Activated CD8-positive, alpha-beta T cell treated with anti-CD3 and anti-CD28 coated beads for 36 hours (primary cell): ENCODE measurements at places on chromosomes 16 and 17. TPM values are rescaled to one million over a fixed set of nuclear protein-coding genes. Genes with fewer than 3 reads are reported as not detected.

DNA sequence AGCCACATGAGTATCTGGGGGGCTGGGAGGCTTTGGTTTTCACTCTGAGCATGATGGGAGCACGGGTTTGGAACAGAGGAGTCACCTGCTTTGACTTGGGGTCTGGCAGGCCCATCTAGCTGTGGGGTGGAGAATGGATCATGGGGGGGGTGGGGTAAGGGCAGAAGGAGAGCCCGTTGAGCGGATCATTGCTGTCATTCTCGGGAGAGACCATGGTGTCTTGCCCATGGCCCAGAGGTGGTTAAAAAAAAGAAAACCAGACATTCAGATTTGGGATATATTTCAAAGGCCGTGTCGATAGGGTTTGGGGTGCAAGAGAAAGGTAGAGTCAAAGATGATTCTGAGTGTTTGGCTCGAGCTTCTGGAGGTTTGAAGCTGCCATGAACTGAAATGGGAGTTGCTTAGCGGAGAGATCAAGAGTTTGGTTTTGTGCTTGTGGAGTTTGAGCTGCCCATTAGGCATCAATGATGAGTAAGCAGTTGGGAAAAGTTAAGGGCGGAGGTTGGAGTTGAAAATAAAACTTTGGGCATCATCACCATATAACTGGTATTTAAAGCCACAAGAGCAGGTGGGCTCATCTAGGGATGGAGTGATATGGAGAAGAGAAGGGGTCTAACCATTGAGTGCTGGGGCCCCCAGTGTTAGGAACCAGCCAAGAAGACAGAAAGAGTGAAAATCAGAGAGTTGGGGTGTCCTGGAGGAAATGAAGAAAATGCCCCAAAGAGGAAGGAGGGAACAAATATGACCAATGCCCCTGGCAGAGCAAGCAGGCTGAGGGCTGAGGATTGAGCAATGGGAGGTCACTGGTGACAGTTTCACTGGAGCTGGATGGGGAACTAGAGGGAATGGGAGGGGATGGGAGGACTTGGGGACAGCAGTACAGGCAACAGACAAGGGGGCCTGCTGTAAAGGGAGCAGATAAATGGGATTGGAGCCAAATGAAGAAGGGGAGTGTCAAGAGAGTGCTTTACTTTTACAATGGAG lies 1.9 kb downstream of the NOD2 start:
- no peak for DNase-seq

DNA sequence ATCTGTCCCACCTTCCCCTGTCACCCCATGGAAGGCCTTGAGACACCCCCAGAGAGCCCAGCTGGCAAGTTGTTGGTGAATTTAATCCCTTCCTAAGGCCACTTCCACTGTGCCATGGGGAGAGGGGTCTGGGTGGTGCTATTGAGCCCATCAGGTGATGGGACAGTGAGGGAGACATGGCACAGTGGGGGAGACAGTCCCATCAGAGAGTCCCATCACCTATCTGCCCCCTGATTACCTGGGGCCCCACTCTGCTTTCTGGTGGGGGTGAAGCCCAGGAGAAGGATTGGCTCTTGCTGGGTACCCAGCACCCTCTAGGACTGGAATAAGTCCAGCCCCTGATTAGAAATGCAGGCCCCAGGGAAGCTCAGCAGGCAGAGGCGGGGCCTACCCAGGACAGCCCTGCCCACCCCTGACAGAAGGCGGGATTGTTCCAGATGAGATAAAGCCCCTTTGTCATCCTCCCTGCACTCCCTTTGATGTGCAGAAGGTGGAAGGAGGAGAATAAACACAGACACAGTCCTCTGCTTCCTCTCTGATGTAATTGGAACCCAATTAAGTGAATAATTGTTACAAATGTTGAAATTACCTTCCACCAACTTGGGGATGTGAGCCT lies 18.9 kb downstream of the TMEM132E start:
- DNase-seq: no peak

DNA sequence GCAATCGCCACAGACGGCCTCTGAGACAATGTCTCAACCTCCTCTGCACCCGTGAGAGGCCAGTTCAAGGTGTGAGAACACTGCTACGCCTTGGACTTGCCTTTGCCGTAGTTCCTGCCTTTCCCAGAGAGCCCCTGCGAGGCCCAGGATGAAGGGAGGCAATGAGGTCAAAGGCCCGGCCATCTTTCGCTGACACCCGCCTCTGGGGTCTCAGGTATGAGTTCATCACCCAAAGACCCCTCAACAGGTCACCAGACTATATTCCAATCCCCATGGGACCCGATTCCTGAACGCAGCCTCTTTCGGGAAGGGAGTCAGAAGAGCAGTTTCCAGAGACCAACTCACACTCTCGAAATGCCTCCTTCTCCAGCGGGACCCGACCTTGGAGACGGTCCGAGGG lies 573.5 kb downstream of the KCNJ18 start:
- DNase-seq: no peak

CACNG3 gene
- total RNA-seq: not detected

DNA sequence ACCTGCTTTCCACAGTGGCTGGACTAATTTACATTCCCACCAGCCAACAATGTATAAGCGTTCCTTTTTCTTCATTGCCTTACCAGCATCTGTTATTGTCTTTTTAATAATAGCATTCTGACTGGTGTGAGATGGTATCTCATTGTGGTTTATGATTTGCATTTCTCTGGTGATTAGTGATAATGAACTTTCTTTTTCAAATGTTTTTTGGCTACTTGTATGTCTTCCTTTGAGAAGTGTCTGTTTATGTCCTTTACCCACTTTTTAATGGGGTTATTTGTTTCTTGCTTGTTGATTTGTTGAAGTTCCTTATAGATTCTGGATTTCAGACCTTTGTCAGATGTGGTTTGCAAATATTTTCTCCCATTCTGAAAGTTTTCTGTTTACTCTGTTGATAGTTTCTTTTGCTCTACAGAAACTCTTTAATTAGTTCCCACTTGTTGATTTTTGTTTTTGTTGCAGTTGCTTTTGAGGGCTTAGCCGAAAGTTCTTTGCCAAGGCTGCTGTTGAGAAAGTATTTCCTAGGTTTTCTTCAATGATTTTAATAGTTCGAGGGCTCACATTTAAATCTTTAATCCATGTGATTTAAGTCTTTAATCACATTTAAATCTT lies 26.8 kb downstream of the ITGAM start:
- no peak for DNase-seq

- no peak for DNase-seq
Observed at GRCh38 chr16:66278604-66279262, 87.8 kb upstream of the CDH5 start.

KRTAP2-2 gene
- total RNA-seq: not detected

- no peak for DNase-seq
Observed at GRCh38 chr16:59593194-59593661, 859.1 kb upstream of the GOT2 start.

DNA sequence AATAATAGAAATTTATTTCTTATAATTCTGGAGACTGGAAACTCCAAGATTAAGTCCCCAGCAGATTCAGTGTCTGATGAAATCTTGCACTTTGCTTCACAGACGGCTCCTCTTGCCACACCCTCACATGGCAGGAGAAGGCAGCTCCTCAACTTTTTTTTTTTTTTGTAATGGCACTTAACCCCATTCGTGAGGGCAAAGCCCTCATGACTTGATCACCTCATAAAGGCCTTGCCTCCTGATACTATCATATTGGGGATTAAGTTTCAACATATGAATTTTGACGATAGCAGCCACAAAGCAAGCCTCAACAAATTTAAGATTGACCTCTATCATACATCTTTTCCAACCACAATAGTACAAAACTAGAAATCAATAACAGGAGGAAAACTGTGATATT lies 42.3 kb upstream of the CDYL2 start:
- DNase-seq: no peak

DNA sequence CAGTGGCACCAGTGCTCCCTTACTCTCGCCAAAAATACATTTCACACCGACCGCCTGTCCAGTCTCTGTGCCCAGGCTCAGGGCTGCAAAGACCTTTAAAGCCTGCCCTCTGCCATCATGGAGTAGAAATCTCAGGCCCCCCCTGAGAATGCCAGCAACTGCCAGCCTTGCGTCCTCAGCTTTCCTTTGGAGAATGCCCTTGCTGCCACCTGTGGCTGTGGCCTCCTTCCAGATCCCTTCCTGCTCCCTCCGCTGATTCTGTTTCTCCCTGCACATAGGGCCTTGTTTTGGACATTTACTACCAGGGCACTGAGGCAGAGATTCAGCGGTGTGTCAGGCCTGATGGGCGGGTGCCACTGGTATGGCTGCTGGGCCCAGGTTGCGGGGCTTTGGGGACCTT lies 13.2 kb downstream of the FCSK start:
- DNase-seq: no peak

DNA sequence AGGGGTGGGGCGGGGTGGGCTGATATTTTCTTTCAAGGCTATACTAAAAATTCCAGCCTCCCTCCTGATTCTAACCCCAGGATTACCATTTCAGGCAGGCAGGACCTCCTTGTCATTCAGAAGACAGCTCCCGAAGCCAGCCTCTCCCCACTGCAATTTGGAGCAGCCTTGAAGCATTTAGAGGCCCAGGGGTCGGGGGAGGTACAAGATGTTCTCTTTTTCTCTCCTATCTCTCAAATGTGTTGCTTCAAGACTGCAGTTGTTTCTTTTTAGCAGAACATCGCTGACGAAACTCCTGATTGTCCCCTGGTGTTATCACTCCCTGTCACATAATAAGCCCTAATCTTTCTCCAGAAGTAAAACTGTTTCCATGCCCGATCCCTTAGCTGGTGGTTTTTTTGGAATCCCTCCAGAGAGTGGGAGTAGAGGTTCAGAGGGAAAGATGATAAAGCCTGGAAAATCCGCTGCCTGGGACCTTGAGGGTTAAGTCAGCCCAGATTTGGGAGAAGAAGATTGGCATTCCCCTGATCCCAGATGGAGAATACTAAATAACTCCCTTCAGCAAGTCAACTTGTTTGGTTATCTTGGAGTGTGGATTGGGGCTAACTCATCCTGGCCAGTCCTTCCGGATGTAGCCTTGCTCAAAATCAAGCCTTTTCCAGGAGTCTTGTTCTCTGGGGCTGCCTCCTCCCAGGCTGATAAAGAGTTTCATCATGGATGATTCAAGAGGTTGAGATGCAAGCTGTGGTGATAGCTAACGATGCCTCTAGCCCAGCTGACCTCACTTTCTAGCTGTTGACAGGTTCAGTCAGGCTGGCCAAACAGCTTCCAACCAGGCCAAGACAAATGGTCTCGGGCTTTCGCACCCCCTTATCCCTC lies 71.3 kb downstream of the SOX9 start:
- no peak for DNase-seq

GRCh38 chr16:87176735-87177134 lies 140.5 kb downstream of the C16orf95 start:
- no peak for DNase-seq

RASD1 gene
- 0.74 TPM for total RNA-seq

SLC12A3 gene
- not detected for total RNA-seq

- no peak for DNase-seq
Observed at GRCh38 chr17:17243163-17243562, 6.2 kb upstream of the FLCN start.

- no peak for DNase-seq
Observed at GRCh38 chr16:4316864-4317531, 1.1 kb downstream of the GLIS2 start.

DNA sequence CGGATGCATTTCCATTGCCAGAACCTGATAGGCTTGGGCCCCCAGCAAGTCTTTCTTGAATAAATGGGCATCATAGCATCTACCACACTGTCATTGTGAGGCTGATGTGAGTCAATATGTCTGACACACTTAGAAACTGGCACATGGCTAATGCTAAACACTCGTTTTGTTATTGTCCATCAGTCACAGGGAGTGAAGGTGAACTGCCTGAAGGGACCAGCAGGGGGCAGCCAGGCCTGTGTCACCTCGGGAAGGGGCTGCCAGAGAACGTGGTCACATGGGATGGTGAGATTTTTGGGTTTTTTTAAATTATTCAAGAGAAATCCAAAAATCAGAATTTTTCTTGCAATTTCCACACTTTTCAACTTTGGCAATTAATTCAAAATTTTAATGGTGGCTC lies 831 bp upstream of the RCVRN start:
- DNase-seq: peak; percentile 55

DNA sequence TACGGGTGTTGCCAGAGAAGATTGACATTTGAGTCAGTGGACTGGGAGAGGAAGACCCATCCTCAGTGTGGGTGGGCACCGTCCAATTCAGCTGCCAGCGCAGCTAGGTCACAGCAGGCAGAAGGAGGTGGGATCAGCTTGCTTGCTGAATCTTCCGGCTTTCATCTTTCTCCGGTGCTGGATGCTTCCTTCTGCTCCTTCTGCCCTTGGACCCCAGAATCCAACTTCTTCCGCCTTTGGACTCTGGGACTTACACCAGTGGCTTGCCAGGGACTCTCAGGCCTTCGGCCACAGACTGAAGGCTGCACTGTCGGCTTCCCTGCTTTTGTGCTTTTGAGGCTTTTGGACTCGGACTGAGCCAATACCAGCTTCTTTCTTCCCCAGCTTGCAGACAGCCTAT lies 46.1 kb upstream of the RPL38 start:
- DNase-seq: no peak

DNA sequence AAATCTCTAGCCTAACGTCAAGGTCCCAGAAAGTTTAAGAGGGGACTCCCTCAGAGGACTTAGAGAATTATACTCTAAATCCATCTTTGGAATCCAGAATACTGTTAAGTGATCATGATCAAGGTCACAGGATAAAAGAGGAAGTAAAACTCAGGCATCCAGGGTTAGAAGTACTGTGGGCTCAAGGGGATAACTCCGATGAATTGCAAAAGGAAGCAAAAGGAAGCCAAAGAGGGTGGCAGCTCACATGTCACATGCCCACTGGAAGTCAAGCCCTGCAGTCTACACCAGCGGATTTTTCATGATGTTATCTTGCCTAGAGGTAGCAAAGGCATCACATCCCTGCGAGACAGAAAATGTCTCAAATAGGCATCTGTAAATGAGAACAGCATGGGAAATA lies 3.8 kb downstream of the ZNF821 start:
- DNase-seq: no peak

DNA sequence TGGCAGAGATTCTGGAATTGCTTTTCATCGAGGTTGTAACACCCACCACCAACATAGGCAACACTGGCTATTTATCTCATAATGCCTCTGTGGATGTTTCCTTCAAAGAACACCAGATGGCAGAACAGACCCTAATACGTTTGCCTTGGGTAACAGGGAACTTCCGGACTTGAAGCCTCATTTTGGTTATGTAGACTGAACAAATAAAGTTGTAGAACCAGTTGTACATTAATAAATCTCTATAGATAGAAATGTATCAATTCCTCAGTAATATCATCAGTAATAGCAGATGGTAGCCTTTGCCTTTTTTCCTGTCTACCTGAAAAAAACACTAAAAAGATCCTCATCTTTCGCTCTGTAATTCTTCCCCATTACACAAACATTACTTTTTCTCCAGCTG lies 25.9 kb upstream of the APOH start:
- peak; percentile 54 for DNase-seq

- DNase-seq: no peak
Observed at GRCh38 chr16:29898135-29898803, 1.1 kb downstream of the SEZ6L2 start.

TTLL6 gene
- total RNA-seq: not detected

- no peak for DNase-seq
Observed at GRCh38 chr17:55072898-55073297, 104.3 kb downstream of the STXBP4 start.

- DNase-seq: no peak
Observed at GRCh38 chr16:87407511-87408112, 15.5 kb downstream of the MAP1LC3B start.
